HL-60 (cell line): ENCODE measurements at places on chromosomes 1 and 21.

DNA sequence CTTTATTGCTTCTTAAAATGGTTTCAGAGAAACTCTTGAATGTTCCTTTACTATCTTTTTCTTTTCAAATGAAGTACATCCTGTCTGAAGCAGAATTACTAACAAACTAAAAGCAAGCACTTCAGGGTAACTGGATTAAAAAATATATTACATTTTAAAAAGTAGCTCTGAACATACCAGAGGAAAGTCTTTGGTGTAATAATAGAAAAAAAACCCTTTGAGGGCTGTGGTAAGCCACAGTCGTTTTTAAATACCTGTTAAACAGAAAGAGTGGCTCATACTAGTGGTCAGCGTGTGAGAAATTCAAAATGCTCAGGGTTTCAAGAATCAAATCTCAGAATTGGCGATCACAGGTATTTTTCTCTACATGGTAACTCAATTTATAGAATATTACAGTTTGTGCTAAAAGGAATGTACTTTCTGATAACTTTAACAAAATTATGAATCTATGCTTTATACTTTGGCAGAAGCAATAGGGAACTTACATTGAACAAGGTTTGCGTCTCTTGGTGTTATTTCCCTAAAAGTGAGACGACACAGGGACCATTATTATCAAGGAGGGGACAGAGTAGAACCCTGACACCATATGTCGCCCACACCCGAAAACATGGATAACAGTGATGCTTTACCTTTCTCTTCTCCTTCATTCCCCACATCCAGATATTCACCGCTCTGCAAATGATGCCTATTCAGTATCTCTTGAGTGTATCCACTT, 97.0 kb upstream of the DPH5 start:
- no peak for DNase-seq

GRCh38 chr1:30172757-30173156, 550.6 kb downstream of the MATN1 start:
- DNase-seq = no peak

DNA sequence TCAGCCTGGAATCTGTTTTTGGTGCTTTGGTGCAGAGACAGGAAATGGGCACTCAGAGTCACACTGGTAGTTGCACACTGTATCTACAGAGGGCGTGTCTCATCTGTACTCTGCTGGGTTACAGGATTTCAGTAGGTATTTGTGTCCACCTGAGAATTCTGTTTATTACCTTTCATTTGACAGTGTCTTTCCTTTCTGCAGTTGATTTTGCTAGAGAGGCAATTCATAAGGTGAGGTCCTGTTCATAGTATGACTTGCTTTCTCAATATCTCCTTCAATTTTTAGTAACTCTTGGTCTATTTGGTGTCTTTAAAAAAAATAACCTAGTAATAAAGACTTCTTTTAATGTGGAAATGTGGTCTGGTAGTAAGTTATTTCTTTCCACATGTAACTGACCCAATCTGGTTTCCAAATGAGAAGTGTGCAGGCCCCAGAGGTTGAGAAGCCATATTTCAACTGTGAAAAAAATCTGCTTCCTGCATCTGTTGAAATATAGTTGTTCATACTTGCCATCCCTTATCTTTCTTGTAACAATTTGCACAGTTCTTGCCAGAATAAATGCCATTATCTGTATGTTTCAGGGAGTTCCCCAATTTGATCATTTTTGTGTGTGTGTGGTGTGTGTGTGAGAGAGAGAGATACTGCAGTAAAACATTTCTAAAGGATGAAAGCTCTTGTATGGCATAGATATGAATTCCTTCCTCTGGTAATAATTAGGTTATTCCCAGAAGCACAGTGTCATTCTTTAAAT, 78.4 kb upstream of the DNAJC6 start:
- no peak for DNase-seq

GRCh38 chr1:33057095-33057494, 20.4 kb upstream of the AK2 start:
- peak; percentile 71 for DNase-seq

DNA sequence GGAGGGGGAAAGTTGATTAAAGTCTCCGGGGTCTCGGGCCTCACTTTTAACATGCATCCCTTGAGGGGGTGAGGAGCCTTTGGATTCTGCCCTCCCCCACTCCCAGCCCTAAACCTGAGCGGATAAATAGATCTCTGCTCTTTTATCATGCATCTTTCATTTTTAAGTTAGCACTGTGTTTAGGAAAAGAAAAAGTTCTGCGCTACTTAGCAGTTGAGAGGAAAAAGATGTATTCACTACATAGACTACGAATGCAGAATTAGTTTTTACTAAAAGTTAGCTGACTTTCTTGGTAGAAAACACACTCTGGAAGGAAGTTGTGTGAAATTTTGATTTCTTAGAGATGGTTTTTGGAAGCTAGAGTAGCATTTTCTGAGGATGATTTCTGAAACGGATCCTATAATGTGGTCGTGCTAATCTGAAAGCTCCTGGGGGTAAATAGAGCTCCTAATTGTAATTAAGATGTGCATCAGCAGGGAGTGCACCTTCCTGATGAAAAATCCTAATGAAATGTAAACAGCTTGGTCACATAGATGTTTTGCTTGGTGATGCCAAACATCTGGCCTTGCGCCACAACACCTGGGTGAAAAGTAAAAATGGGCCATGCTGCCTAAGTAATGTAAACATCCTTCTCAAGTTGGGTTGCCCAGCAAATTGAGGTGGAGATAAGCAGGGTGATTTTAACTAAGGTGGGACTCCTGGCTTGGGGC, 1.8 kb downstream of the ROR1 start:
- no peak for DNase-seq

- no peak for DNase-seq
These were observed 99.9 kb downstream of the GLUL start for GRCh38 chr1:182291584-182292192.

- DNase-seq = peak; percentile 70
These were observed 59.9 kb downstream of the LRRC8C start for GRCh38 chr1:89692601-89693521.
